ENCODE measurements at places on chromosomes 5 and 9. TPM values are rescaled to one million over a fixed set of nuclear protein-coding genes. Genes with fewer than 3 reads are reported as not detected.

DNA sequence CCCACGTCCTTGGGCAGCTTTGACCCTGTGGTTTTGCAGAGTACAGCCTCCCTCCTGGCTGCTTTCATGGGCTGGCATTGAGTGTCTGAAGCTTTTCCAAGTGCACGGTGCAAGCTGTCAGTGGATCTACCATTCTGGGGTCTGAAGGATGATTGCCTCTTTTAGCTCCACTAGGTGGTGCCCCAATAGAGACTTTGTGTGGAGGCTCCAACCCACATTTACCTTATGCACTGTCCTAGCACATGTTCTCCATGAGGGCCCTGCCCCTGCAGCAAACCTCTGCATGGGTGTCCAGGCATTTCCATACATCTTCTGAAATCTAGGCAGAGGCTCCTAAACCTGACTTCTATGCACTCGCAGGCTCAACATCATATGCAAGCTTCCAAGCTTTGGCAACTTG lies 644.2 kb upstream of the CDH9 start:
- no peak overlapping the region for H3K4me3 ChIP-seq
- peaks cover 6% of the 10 kb centered on the region for H3K36me3 ChIP-seq
- DNase-seq: peak; percentile 61
- H3K4me1 ChIP-seq: no peaks in the 10 kb centered on the region
- no peak overlapping the region for H3K27ac ChIP-seq

DNA sequence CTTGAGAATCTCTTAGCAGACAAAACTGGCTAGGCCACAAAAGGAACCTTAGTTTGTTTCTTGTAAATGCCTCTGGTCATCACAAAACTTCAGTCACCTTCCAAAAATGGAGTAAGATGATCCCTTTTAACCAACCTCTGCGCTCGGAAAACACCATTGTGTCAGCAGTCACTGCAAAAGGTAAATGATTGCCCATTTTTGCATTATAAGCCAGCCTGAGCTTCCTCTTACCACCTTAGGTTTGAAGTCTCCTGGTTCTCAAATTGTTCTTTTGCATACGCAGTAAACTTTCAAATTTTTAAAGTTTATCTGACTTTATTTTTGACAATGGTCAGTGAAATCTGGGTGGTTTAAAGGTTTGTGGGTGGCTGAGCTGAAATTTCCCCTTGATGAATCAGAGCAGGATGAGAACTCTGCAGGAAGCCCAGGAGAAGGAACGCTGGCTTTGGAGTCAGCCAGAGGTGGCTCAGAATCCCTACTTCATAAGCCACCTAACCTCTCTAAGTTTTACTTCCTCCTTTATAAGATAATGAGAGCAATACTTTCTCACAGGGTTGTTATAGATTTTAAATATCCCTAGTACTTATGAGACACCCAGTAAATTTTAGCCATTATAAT lies 131.4 kb downstream of the MED10 start:
- H3K27ac ChIP-seq: no peak overlapping the region
- H3K4me3 ChIP-seq: no peak overlapping the region
- H3K36me3 ChIP-seq: no peaks in the 10 kb centered on the region
- H3K4me1 ChIP-seq: no peaks in the 10 kb centered on the region
- DNase-seq: no peak

HSD17B3 gene
- not detected for total RNA-seq

DNA sequence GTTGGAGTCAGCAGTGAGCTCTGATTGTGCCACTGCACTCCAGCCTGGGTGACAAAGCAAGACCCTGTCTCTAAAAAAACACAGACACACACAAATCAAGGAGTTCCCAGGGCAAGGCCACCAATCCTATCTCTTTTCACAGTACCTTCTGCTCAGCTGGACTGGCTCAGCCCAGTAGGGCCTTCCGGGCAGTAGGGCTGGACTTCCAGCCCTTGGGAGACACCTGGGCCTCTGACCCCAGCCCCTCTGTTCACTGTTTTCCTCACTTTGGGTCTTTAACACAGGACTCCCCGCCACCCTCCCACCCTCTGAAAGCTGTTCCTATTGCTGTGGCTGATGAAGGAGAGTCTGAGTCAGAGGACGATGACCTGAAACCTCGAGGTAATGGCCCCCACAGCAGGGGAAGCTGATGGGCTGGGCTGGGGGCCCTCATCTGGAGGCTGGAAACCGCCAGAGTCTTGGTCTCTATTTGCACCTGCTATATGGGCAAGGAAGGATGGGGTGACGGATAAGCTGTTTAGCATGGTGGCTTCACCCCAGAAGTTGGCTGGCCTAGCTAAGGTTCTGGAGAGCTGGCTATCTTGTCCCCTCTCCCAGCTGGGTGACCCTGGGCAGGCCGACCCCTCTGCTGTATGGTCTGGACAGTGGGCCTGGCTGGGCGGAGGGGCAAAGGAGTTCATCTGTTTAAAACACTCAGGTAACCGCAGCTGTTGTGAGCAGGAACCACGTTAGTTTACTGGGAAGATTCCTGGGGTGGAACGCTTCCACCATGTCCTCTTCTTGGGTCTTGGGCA lies 25.6 kb downstream of the USP20 start:
- H3K27ac ChIP-seq: no peak overlapping the region
- H3K4me3 ChIP-seq: no peak overlapping the region
- DNase-seq: no peak

DNA sequence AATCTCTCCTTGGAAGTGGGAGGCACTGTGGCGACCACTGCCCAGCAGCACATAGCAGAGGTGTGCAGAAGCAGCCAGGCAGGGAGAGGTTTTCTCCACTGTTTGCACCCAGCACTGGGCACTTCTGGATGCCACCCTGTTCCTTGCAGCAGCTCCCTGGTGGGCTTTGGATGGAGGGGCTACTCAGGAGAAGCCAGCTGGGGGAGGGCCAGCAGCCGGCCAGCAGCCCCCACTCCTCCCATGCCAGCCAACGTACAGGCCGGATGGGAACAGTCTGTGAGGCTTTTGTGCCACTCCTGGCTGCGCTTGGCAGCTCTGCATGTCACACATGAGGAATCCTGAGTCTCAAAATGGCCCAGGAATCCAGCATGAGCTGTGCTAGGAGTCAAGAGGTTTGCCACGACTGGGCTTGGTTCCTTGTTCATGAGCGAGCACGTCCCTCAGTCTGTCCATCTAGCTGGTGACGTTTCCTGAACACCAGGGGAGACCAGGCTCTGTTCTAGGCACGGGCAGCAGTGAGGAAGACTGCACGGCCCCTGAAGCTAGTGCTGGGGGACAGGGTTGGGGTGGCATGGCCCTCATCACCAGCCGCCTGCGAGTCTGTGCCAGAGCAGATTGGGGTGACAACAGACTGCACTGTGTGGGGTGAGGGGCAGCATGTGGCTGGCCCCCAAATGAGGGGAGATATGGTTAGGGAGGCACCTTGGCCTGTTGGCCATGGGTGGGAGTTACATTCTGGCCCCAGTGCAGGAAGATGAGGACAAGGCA lies 10.1 kb downstream of the PHF2 start:
- no peak for DNase-seq
- H3K27me3 ChIP-seq: no peaks in the 10 kb centered on the region
- no peak overlapping the region for H3K4me3 ChIP-seq
- H3K27ac ChIP-seq: no peak overlapping the region

- no peaks in the 10 kb centered on the region for H3K27me3 ChIP-seq
- DNase-seq: no peak
- H3K4me1 ChIP-seq: peaks cover 9% of the 10 kb centered on the region
- H3K36me3 ChIP-seq: no peaks in the 10 kb centered on the region
These were observed 106.3 kb downstream of the CCDC192 start for GRCh38 chr5:127809533-127809932.

DNA sequence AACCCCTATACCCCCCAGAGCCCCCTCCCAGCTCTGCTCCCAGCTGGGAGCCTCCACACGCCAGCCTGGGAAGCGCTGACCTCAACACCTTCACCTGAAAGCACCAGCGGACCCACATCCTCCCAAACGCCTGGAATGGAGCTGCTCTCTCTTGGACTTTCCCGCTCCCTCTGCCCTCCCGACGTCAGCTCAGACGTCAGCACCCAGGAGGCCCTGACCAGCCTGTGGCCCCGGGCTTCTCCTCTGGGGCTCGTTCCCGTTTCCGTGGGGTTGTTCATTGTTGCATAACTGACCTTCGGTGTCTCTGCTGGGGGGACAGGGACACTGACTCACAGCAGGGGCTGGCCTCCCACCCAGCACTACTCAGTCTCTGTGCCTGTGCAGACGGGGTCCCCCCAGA lies 35.0 kb upstream of the SLC6A3 start:
- H3K36me3 ChIP-seq: peaks cover 59% of the 10 kb centered on the region
- H3K4me1 ChIP-seq: no peaks in the 10 kb centered on the region
- no peak overlapping the region for H3K27ac ChIP-seq
- no peak for DNase-seq

GRCh38 chr5:131163276-131164119 lies 1.6 kb downstream of the HINT1 start:
- no peaks in the 10 kb centered on the region for H3K27me3 ChIP-seq
- DNase-seq: no peak
- H3K36me3 ChIP-seq: peaks cover 43% of the 10 kb centered on the region
- peak overlapping the region; percentile 89 for H3K4me3 ChIP-seq

- H3K27me3 ChIP-seq: no peaks in the 10 kb centered on the region
- DNase-seq: no peak
- no peaks in the 10 kb centered on the region for H3K36me3 ChIP-seq
- no peak overlapping the region for H3K4me3 ChIP-seq
These were observed 617.7 kb downstream of the GABRG2 start for GRCh38 chr5:162685302-162685701.
